Stimulated activated CD4-positive, alpha-beta T cell treated with anti-CD3 and anti-CD28 coated beads, Interleukin-12 subunit alpha, Interleukin-12 subunit beta, amount 100 ng/mL, for 4 hours (primary cell): ENCODE measurements at places on chromosomes 4 and X.
A peak's percentile ranks its signal among the peaks of the same experiment; 100 is the strongest.

DNA sequence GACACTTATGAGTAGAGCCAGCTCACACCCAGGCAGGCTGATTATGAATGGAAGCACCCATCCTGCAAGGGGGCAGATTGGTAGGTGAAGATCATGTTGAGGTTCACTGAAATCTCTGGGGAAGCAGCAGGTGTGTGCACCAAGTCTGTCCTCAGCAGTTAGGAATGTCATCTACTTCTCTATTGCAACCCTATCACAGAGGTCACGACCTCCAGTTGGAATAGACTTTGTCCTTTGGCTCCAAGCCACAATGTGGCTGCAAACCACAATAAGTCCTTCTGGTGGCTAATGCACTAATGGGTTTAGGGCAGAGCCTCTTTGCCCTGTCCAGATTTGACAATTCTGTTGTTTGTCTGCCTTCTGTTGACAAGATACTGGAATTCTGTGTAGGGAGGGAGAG lies 1056.7 kb downstream of the PCDH19 start:
- DNase-seq, result no peak

GRCh38 chr4:152784490-152785350 lies 5.0 kb downstream of the ARFIP1 start:
- DNase-seq, result no peak

DNA sequence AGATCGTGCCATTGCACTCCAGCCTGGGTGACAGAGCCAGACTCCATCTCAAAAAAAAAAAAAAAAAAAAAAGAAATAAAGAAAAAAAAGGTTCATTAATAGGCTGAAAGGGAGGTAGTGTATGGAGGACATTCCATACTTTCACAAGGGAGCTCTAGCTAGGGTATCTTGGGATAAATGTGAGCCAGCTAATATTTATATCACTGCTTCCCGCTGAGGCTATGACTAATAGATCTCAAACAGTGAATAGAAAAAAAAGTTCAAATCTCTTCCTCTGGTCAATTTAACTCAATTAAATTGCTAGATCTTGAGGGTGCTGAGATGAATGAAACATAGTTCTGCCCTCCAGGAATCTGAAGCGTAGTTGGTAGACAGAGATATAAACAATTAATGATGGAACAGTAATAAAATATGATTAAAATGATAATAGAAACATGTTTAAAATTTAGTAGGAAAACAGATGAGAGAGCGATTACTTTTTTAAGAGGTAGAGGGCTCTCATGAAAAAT lies 55.7 kb upstream of the SHISA3 start:
- DNase-seq, result no peak

DNA sequence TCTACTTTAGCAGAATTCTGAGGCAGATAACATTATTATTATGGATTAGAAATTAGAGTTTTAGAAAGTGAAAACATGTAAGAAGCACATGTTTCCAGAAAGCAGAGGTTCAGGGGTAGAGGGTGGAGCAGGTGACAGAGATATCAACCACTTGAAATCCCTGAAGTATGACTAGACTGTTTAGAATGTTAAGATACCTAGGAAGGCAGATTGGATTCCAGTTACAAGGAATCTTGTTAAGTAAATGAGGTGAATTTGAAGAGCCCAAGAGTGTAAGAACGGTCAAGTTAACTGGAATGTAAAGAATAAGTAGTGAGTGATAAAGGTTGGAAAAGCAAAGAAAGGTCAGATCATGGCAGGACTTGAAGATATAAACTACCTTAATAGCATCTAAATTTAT lies 37.6 kb downstream of the ARSJ start:
- DNase-seq, result no peak

GRCh38 chr4:146844761-146845160 lies 100.9 kb downstream of the TTC29 start:
- no peak for DNase-seq

- DNase-seq, result peak; percentile 1
Measured at GRCh38 chr4:185304944-185305690, 90.6 kb downstream of the LRP2BP start.

DNA sequence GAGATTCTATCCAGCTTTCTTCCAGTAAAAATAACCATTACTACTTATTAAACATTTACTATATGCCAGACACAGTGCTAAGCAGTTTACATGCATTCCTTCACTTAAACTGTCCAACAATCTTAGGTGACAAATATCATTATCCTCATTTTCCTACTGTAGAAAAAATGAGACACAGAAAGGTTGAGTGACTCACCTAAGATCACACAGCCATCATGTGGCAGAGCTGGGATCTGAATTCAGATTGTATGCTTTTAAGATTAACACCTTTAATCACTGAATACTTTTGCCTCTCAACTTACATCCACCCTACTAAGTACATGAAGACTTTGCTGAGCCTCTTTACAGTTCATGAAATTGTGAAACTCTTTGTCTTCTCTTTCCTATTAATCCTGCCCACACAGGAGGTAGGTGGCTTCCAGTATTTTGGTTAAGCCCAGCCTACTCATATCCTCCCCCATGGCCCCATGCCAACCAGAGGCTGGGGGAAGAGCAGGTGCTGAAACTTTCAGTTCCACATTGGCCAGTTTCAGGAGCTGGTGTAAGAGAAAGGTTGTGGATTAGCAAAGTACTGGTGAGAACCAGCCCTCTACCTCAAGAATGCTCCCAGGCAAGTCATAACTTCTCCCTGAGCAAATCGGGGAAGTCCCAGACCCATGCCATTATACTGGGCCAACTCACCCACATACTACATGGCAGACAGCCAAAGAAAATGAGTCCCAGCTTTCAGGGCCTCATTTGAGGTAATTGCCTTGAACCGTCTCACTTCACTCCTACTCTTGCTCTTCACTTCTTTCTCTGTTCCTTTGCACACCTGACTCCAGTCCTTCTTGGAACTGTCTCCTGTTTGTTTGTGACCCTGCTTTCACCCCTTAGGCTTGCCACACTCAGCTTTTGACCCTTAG lies 211.1 kb downstream of the GUCY2F start:
- no peak for DNase-seq

- DNase-seq, result no peak
Measured at GRCh38 chr4:48367016-48367415, 25.7 kb downstream of the SLAIN2 start.

DNA sequence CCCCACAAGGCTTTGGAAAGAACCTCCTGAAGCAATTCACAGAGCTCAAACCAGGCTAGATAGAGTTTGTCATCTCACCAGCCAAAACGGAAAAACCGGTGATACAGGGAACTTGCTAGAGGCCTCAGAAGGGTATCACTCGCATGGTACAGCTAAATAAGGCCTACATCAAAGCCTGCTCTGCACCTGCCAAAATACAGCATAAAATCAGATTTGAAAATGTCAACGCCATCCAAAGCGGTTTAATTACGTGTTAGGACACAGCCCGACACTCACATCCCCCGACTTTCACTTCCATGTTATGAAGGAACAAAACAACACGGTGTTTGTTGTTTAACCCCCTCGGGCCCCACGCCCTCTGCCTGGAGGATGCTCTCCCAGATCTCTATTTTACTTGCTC lies 65.0 kb downstream of the MAPK10 start:
- DNase-seq, result no peak

GRCh38 chr4:165556383-165556782 lies 177.6 kb downstream of the CPE start:
- DNase-seq, result no peak

DNA sequence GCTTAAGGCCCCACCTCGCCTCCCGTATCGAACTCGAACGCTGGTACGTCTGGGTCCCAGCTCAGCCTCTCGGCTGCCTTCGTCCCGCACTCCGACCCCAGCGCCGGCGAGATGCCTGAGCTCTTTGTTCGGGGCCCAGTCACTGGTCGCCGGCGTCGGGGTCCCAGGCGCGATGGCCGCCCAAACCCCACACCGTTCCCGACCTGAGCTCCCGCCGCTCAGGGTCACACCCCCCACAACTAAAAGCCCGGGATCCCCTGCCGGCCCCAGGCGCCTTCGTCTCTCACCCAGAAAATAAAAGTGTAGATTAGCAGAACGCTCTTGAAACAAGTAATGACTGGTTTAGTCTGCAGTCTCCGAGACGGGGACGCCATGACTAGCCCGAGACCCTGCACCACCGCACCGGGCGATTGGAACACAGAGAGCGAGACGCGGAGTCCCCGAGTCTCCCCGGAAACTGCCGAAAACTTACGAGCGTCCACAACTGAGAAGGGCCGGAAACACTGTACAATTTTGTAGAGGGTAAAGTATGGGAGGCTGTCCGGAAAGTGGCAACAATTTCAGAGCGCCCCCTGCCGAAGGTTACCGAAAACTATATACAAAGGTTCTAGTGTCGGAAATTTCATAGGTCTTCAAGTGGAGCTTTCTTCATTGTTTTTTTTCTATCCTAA lies at the start of gene TSPAN6:
Gene TSPAN6, minus strand, starts transcription at position 486 of the 671 bp plus-strand sequence. Its CDS starts 112 bp downstream, at position 374.
- DNase-seq, result peak; percentile 72

DNA sequence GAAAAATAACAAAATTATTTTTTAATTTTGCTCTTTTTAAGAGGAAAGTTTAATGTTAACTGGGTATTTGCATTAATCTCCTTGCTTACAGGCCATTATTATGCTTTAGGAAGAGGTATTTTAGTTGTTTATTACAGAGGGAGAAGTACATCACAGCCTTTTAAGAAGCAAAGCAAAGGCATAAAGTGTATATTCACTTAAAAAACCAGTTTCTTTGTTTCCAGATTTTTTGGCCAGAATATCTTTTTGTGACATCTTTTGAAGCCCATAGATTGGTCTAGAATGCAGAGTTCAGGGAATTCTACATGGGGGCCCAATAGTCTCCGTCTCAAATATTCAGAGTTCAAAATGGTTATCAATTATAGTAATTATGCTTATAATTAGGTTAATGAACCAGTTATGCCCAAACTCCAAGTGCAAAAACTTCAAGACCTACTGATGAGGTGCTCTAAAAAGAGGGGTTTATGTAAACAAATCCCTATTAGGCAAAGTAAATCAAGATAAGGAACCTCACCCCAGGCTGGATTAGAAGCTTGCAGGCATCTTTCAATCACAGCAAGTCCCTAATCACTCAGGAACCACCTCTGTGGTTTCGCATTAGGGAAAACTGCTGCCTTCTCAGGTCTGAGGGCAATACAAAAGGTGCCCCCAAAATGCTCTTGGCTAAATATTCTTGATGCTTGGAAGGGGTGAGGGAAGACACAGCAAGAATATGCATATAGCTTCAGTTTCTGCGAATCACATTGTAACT lies 1.4 kb downstream of the CXXC4 start:
- no peak for DNase-seq

DNA sequence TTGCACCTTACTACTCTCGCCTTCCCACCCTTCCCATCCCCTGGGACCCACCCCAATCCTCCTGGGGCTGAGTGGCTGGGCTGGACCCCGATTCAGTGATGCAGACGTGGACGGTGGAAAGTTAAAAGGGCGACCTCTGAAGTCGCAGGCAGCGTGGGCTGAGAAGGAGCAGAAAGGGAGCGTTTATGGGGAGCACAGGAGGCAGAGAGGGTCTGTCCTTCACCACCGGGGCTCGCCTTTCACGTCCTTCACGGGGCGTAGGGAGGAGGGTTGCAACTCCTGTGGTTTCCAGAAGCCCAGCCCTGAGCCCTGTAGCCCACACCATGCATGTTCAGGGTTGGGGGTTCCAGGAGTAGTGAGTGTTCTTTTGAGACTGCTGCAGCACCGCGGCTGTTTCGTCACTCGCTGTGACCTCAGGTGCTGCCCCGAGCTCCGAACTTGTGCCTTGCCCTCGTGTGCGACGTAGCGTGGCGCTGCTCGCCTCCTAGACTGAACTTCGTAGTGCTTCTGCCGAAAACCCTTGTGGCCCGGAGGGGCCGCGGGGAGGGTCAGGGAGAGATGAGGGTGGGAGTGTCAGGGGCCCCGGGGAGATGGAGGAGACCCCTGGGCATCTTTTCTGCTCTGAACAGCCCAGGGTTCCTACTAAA lies 1.6 kb downstream of the NHS start:
- no peak for DNase-seq

- DNase-seq, result no peak
Measured at GRCh38 chr4:184030764-184031163, 125.7 kb downstream of the STOX2 start.

DNA sequence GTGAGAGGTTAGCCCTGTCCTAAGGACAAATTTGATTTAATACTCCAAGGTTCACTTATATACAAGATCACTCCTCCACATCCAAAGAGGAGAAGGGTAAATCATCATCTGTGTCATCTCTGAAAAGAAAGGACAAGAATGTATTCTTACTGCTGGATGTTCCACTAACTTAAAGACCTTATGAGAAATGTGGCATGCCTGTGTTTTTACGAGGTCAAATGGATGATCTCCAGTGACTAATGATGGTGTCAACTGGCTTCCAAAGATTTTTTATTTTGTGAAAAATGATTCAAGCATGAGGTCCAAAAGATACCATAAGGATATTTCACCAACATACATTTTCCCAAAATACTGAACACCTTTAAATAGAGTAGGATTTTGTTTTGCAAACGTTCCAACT lies 143.4 kb downstream of the PTCHD1 start:
- no peak for DNase-seq

DNA sequence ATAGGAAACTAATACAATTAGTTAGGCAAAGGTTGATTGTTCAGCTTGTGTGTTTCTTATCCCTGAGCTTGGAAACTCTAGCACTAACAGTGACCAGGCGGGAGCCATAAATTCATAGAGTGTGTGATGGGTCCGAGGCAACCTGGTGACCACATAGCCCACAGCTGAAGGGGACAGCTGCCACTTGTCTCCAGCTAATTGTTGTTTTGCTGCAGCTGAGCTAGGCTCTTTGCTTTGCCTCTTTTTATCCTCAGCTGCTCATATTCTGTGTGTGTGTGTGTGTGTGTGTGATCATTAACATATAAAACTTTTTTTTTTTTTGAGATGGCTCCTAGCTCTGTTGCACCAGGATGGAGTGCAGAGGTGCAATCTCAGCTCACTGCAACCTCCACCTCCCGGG lies 53.2 kb downstream of the DOCK11 start:
- DNase-seq, result no peak

DNA sequence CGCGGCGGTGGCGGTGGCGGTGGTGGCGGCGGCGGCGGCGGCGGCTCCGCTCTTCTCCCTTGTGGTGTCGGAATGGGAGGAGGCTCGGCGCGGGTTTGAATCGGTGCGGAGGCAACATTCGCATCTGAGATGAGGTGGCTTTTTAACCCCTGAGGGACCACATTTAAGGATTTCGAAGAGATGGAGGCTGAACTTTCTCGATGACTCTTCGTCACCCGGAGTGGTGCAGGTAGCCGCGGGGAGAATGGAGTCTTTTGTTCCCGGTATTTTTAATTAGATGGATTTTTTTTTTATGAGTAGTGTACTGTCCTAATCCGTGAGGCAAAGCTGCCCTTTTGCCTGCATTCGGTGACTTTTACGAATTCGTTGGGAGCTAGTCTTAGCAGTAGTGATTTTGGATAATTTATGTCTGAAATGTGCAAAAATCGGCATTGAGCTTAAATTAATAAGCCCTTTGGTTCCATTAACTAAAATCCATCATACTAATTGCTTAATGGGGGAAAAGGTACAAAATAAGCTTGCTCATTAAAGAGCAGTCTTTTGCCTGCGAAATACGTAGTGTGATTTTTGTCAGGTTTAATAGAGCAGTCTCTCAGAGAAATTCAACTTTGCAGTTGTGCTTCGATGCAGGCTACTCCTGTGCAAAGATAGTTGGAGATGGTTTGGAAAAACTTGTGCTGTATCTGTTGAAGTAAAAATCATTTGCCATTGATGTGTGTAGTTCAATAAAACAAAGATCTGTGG lies 206.2 kb downstream of the TENM3 start:
- DNase-seq, result no peak

GRCh38 chr4:124105212-124105611 lies 607.3 kb downstream of the ANKRD50 start:
- DNase-seq, result no peak

- no peak for DNase-seq
Measured at GRCh38 chr4:52822972-52823701, 39.0 kb upstream of the RASL11B start.

GRCh38 chr4:181677621-181678020 lies 565.6 kb upstream of the TENM3 start:
- DNase-seq, result no peak

- no peak for DNase-seq
Measured at GRCh38 chrX:43870011-43870410, 12.2 kb downstream of the MAOB start.
